ENCODE measurements at places on chromosomes 16 and 17.

DNA sequence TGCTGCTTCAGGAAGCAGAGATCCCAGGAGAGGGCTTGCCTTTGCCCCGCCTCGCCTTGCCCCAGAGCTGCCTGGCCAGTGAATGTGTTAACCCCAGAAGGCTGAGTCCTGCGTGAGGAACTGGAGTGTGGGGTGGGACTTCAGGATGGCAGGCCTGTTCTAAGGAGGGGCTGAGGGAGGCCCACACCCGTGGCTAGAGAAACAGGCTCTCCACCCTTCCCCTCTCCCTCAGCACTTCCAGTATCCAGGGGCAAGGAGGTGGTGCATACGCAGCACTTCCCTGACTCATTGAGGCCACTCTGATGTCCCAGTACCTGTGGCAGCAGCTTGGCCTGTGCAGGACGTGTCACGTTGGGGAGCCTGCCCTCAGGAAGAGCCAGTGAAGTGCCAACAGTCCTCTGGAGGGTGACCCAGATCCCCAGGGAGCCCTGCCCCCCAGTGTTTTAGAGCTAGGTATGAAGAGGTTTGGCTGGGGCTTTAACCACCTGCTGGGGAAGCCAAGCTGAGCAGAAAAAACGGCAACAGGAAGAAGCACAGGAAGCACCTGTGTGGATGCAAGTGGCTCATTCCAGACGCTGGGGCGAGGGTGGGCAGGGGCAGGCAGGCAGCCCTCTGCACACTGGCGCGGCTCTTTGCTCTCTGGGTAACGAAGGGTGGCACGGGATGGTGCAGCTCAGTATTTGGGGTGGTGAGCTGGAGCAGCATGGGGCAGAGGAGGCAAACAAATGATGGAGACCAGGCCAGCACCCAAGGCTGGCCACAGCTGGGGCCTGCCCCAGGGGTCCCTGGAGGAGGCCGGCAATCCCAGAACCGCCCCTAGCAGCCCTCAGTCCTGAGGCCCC, 14.7 kb upstream of the CTCF start:
- no peak for DNase-seq

- no peak for DNase-seq
Measured at GRCh38 chr17:48373130-48373830, 56.7 kb downstream of the SKAP1 start.

DNA sequence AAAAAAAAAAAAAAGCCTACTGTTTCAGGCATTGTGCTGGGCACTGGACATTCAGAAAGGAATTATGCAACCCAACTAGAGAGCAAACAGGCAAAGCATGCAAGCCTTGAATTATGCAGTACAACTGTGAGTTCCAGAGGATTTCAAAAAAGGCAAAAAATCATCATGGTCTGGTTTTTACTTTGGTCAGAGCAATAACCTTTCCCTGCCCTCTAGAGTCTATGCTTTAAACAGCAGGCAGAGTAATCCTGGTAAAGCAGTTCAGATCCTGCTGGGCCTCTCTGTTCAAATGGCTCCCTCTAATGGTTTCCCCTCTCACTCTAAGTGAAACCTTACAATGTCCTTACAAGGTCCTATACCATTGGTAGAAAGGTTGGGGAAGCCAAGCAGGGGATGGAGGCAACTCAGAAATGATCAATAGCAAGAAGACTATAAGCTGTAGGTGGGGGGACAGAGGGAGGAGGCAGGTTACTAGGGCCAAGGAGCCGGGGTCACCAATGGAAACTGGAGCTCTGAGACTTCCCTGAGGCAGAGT, 4.6 kb upstream of the TAF15 start:
- DNase-seq, result peak; percentile 41

DNA sequence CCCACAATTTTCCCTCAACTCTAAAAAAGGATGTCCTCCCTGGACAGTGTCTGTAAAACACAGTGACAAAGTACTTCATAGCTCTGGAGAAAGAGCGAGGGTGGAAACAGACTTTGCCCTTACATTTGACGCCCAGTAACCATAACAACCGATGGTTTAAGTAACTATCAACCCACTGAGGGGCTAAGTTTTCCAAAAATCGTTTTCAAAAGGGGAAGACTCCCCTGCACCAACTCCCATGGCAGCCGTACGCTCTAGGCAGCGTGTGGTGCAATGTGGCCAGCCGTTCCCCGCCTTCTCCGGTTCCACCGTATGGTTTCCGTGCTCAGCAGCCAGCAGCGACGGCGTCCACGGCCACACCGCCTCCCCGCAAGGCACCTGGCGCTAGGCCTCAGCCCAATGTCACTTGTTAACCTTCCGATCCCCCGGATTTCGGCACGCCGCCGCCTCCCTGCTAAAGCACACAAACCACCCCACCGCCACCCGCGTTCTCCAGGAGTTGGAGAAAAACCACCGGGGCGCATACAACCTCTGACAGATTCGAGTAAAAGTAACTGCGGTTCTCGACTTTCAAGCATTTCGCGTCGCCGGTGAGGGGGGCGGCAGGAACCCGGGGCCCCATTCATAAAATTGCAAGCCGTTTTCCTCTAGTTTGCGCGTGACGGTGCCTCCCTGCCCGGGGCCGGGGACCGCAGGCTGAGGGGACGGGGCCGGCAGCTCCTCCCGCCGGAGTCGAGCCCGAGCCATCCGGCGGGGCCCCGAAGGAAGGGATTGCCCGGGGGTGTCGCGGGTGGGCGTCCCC, 661 bp downstream of the TEX2 start:
- DNase-seq, result no peak

DNA sequence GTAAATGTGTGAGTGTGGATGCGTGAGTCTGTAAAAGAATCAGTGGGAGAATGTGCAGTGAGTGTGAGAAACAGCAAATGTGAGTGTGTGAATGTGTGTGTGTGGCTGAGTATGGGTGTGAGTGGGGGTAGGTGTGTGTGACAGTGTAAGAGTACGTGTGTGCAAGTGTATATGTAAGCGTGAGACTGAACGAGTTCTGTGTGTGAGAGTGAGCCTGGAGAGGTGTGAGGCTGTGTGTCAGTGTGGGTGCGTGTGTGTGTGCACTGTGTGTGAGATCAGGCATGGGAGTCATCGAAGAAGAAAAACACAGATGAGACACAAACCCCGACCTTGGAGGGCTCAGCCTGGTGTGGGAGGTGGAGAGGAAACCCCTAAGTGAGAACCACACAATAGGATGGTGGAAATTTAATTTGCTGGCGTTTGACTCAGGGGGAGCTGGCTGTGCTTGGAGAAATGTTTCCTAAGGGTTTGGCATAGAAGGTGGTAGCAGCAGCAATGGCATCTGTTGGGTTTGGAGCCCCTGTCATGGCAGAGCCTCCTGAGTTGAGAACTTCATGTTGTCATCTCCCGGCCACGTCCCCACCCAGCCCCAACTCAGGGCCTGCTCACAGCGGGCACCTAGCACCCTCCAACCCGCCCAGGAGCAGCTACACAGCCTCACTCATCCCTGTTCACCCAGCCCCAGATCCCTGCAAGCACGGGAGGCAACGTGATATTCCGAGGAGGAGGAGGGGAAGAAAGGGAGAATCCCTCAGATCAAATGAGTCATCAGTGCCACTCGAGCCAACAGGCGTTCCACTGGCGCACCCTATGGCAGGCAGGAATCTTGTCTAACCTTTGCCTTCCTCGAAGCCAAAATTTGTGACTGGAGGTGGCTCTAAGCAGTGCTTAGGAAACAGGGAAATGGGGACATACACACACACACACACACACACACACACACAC, 14.3 kb upstream of the NUBP1 start:
- peak; percentile 15 for DNase-seq

DNA sequence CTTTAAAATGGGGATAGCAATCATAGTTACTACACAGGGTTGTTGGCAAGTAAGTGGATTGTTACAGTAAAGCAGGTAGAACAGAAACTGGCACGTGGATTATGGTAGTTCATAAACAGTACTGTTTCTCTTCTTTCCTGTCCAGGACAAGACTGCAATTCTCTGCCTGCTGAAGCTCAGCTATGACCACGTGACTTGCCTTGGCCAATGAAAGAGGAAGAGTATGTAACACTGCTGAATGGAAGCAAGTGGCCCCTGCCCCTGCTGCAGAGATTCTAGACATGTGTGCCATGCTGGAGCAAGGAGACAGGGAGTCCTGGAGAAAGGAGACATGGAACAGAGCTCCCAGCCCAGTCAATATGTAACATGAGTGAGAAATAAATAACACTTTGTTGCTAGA, 66.6 kb upstream of the TOX3 start:
- DNase-seq, result no peak

DNA sequence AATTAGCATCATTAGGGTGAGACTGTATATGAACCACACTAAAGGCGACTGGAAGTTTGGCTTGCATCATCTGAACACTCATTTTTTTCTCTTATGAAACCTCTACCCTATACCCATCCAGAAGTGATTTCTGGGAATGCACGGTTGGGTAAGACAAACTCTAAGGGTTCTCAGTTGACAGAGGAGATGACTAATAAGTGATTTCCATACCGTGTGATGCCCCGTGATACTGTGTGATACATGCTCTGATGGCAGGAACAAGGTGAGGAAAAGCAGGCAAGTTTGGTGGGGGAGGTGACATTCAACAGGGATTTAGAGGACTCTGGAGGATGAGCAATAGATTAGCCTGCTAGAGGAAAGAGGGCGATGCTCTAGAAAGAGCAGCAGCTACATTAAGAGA, 156.4 kb upstream of the CCL2 start:
- DNase-seq, result no peak

DNA sequence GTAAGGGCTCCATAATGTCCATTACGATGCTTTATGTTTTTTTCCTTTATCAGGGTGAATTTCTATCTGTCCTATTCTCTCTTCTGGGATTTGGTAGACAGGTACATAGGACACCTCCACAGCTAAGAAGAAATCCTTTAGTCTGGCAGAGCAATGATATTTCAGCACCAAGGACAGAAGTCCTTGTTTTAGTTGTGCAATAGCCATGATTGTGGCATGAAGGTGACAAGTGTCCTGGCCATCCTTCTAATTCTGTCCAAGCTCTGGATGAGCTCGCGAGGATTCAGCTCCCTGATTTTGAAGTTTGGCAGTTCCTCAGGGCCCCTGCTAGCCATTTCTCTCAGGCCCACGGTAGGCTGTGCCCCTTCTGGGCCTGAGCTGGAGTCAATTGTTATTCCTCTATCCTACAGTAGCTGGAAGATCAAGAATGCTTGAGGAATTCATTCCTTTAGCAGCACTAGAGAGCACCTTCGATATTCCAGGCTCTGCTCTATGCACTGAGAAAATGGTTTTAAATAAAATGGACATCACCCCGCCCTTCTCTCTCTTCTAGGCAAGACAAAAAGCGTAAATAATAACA, 320.8 kb downstream of the XYLT1 start:
- no peak for DNase-seq

- no peak for DNase-seq
Measured at GRCh38 chr17:3035256-3035967, 28.0 kb downstream of the OR1D5 start.

DNA sequence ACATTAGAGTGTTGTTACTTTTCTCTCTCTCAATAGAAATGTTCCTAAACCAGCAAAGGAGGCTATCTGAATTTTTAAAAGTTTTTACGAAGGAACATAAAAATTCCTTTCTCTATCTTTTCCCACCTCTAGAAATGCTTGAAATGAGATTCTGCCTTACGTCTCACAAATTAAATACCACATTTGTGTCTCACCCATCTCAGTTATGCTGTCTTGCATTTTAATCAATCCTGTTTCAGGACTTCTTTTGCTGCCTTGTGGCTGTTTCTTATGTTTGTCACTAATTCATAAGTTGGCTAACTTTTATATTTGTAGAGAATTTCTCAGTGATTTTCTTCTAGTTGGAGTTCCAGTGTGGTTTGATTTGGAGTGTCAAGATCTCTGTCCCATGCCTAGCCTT, 3.5 kb downstream of the OMG start:
- no peak for DNase-seq

- no peak for DNase-seq
Measured at GRCh38 chr17:17082878-17083277, 40.6 kb downstream of the MPRIP start.

- no peak for DNase-seq
Measured at GRCh38 chr17:38797828-38798227, 1.5 kb downstream of the PIP4K2B start.

DNA sequence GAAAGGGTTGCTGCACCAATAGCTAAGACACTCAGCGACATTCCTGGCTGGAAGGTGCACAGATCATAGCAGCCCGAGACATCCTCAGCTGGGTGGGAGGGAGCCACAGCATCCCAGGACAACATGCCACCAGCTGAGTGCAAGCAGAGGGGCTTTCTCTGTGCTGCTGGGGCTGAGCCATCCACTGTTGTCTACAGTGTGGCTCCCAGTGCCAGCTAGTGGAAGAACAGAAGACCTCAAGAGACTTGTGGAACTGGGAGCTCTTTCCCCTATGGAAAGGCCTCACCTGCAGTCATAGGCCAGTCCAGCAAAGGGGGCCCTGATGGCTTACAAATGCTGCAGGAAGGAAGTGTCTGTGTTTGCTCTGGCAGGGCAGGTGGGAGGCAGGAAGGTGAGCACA, 131.0 kb downstream of the C16orf78 start:
- DNase-seq, result no peak

GRCh38 chr17:29825604-29826003, 104.4 kb downstream of the SSH2 start:
- DNase-seq, result no peak

All from NCI-H510A (cell line).